ENCODE measurements at places on chromosomes 7 and 10.

- DNase-seq = no peak
Observed at GRCh38 chr7:137003086-137003485, 134.6 kb downstream of the CHRM2 start.

- DNase-seq = no peak
Observed at GRCh38 chr7:21044384-21044783, 257.7 kb upstream of the SP8 start.

GRCh38 chr7:1957471-1958225 lies 275.1 kb downstream of the MAD1L1 start:
- no peak for DNase-seq

DNA sequence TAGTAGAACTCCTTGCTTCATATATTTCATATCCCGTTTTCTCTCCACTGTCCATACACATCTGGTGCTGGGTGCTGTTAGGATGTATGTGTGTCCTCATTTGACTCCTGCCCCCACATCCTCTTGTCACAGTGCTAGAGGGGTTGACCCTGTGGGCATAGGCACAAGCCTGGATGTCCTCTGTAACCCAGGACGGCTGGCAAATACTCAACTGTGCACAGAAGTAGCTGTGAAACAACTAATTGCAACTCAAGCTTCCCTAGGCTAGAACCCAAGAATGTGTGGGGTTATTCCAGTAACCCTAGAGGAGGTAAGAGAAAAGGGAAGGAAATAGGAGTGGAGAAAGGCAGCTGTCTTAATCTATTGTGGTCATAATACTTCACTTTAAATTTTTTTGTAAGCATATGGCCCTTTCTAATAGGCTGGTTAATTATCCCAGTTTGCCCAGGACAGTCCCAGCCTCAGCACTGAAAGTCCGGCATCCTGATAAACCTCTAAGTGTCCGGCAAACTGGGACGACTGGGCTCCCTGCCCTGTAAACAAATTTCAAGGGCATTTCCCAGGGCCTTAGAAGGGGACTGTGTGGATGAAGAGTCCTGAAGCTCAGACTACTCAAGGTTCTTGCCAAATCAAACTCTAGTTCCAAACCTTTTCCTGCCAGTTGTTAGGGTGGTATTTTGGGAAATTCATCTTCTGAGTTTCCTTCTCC lies 283.2 kb upstream of the CELF2 start:
- DNase-seq = no peak

GRCh38 chr10:51031950-51032349 lies 42.3 kb upstream of the PRKG1 start:
- no peak for DNase-seq

- no peak for DNase-seq
Observed at GRCh38 chr10:70493660-70494234, 15.2 kb downstream of the PALD1 start.

GRCh38 chr10:30865141-30865926 lies 166.3 kb downstream of the ZNF438 start:
- DNase-seq = no peak

DNA sequence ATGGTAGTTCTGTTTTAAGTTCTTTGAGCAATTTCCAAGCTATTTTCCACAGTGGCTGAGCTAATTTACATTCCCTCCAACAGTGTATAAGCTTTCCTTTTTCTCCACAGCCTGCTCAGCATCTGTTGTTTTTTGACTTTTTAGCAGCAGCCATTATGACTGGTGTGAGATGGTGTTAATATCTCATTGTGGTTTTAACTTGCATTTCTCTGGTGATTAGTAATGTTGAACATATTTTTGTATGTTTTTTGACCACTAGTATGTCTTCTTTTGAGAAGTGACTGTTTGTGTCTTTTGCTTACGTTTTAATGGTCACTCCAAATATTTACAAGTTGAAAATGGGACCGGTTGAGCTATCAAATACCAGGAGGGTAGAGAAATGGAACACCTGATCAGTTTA lies 20.4 kb downstream of the GNG11 start:
- DNase-seq = no peak

DNA sequence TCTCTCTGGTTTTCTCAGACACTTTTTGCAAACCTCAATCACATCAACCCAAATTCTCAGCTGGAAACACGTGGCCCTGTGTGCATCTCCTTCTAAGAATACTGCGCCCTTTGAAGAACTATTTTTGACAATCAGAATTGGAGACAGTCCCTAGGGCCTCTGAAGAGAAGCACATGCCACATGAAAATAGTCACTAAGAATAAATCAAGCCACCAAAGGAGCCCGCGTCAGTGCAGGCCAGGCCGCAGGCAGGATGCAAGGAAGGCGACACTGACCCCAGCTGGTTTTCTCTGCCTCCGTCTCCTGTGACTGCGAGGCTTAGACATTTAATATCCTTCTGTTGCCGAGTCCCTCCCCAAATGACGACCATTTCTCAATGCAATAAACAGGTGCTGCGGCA lies 88.0 kb upstream of the ADAM12 start:
- no peak for DNase-seq

DNA sequence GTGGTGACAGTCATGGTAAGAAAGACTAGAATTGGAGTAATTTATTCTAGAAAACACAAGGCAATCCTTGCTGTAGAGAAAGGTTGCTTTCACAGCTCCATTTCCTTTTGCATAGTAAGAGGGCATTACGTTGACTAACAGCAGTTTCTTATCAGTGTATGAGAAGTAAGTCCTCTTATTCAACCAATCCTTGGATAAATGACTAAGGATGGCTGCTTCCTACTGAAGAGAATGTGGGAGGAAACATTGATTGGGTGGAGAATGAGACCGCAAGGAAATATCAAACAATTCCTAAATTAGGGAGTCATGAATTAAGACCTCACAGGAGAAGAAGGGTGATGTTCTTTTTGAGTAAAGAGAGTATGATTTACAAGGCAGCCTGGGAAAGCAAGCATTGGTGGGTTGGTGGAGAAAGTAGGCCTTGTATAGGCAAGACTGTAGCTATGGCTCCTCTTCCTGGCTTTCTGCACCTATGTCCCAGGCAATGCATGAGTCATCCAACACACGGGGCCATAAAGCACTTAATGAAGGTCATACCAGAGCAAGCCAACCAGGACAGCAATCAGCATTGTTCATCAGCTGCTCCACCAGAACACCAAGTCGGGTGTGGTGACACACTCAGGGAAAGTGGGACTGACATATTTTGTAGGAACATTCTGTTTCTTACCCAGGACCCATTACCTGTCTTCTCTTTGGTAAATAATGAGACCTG lies 5.6 kb downstream of the MGAM start:
- DNase-seq = no peak

- no peak for DNase-seq
Observed at GRCh38 chr7:48251766-48252165, 80.5 kb downstream of the ABCA13 start.

- DNase-seq = no peak
Observed at GRCh38 chr7:27941522-27941921, 201.6 kb downstream of the TAX1BP1 start.

DNA sequence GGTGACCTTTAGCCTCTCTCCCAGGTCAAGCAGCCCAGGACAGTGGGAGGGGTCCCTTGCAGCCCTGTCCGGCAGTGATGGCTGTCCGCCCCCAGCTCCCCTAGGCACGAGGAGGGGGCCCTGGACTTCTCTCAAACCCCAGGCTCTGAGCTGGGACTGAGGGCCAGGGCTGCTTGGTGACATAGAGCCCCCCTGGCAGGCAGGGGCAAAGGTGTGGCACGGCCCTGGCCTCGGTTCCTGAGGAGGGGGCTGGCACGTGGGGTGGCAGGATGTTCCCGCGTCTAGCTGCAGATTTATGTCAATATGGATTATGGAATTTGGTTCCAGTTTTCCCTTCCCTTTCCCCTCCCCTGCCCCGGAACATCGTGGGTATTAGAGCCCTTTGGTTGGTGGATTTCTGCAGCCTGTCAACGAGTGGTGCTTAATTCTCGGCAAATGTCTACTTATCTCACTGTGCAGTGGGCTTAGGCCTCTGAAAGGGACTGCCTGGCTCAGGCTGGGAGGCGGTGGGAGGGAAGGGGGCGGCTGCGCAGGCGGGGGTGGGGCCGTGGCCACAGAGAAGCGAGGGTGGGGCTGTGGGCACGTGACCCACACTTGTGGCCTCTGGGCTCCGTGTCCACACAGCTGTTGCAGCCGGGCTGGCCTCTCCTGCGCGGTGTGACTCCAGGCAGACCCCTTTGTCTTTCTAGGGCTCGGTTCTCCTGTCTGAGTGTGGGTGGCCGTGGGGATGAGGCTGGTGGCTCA lies 19.3 kb downstream of the UNCX start:
- DNase-seq = no peak

- DNase-seq = no peak
Observed at GRCh38 chr10:89352802-89353201, 25.0 kb downstream of the IFIT3 start.

DNA sequence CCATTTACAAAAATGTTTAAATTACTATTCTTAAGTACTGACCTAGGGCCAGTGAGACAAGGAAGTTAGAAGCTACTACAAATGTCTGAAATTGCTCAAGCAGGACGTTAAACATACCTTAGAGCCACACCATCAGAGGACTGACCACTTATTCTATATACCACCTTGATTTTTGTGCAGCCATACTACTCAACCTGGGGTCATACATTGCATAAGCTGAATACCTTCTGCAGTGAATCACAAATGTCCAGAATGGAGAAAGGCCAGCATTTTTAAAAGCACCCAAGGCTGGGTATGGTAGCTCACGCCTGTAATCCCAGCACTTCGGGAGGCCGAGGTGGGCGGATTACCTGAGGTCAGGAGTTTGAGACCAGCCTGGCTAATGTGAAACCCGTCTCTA lies 21.2 kb upstream of the MRLN start:
- no peak for DNase-seq

DNA sequence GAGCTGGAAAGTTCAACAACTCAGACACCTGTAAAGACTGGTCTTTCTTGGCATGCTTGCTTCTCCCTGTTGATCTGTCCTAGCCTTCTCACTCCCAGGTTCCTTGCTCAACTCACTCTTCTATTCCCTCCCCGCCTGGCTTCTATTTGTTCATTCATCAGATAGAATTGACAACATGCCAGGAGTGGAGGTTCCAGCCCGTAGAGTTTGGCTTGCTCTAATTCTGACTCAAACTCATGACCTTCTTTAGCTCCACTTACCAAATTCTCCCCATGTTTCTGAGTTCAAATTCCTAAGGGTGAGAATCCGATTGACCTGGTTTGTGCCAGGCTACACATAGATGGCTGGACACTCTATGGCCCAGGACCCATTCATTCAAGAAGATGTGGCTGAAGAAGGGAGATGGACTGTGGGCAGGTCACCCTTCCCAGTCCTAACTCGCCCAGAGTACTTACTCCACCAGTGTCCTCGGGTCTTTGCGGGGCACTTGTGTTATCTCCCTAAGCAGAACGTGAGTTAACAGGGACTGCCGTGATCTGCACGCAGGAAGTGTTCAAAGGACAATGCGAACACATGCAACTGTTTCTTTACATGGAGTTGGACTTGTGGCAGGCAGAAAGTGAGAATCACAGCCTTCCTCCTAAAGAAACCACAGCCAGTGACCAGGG lies 4.0 kb upstream of the TMEM236 start:
- DNase-seq = no peak

DNA sequence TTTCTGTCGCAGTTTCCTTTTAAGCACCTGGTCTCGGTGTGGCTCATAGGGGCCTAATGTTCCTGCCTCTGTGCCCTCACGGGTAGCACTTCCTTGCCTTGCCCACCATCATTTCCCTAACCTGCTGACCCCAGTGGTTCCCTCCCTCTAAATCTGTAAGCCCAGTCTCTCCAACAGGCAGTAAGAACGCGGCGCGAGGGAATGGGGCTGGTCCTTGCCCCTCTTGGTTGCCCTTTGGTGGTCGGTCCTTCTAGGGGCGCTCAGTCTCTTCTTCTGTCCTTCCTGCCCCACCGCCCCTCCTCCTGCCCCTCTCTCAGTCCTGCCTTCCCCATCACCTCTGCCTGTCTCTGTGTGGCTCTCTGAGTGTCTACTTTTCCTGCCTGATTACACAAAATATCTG lies 21.2 kb downstream of the EMX2 start:
- no peak for DNase-seq

DNA sequence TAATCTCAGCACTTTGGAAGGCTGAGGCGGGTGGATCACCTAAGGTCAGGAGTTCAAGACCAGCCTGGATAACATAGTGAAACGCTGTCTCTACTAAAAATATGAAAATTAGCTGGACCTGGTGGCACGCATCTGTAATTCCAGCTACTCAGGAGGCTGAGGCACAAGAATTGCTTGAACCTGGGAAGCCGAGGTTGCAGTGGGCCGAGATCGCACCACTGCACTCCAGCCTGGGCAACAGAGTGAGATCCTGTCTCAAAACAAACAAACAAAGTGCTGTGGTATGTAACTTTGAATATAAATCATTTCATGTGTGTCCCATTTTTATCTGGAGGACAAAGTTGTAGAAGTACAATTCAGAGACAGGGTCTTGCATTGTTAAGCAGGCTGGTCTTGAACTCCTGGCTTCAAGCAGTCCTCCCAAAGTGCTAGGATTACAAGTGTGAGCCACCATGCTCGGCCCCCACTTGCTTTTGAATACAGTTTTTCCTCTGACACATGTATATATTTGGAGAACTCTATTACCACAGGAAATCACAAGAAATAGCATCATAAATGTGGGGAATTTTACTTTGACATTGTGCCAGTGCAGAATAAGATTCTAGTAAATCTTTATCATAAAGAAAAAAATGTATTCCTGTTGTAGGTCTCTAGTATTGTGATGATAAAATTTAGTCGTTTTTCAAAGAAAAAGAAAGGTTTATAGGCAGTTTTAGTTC lies 32.6 kb downstream of the PTPN12 start:
- DNase-seq = no peak

DNA sequence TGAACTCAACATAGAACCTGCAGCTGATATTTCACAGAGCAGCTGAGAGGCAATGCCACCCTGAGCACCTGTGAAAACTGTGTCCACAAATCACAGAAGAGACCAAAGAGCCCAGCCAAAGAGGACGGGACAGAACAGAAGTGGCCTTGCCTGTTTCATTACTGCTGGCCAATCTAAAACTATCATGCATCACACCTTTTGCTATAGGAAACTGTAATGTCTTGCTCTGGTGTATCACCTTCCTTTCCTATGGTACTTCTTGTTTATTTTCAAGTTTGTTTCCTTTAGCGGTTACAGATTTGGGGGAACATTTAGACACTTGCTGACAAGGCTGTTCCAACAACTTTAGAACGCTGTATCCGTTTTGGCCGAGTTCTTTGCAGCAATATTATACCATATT lies 80.3 kb downstream of the PIP4K2A start:
- no peak for DNase-seq

DNA sequence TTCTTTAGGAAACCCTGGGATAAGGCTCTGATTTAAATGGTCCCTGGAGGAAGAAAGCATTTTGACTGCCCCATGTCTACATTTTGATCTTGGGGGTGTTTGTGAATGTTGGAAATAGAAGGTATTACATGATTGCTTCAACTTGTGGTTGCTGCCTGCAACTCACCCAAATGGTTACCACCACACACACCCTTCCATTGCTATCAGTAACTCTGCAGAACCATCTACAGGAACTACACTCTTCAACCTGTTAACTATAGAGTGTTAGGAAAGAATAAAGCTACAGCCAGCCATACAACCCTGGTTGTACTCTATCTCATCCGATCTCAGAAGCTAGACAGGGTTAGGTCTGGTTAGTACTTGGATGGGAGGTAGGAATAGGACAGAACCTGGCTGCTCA lies 71.2 kb downstream of the APBB1IP start:
- DNase-seq = no peak

GRCh38 chr7:40105879-40106473 lies 28.4 kb downstream of the MPLKIP start:
- no peak for DNase-seq

- DNase-seq = no peak
Observed at GRCh38 chr10:99290306-99290705, 38.9 kb upstream of the CNNM1 start.

- DNase-seq = no peak
Observed at GRCh38 chr10:79473496-79474095, 28.2 kb upstream of the ZCCHC24 start.

All from NCI-H1930 (cell line).